ENCODE measurements at places on chromosomes 16 and 17.

GRCh38 chr16:56683424-56684172 is 1.3 kb downstream of the MT1X start:
- no peak for DNase-seq

- no peak for DNase-seq
These were observed 4.6 kb downstream of the HAGH start for GRCh38 chr16:1821861-1822611.

DNA sequence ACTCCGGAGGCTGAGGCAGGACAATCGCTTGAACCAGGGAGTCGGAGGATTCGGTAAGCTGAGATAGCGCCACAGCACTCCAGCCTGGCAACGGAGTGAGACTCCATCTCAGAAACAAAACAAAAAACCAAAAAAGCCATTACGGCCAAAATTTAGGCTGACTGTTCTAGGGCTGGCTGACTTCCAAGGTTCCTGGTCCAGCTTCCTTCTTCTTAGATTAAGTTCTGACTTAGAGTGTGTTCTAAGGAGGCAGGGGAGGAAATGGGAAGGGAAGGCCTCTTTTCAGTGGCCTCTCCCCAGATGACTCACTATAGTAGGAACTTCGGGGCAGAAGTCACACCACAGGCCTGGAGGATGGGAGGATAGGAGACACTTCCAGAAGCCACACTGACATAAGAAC is 27.7 kb upstream of the CLEC18B start:
- DNase-seq = no peak

DNA sequence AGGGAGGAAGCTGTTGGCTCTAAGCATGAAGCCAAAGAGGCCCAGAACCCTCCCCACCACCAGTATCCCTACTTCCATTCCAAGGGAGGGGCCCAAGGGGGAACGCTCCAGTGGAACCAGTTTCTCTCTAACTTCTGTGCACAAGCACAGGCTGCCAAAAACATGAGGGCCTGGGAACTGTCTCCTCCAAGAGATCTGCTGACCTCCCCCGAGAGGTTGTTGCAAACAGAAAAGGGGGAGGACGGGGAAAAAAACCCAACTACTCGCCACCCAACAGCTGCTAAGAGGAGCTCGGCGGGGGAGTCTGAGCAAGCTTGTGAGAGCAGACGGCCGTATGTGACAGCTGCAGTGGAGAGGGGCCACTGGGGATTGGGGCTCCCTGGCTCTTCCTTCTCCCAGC is 15.7 kb upstream of the SLC35B1 start:
- no peak for DNase-seq

- no peak for DNase-seq
These were observed 867 bp upstream of the LIMD2 start for GRCh38 chr17:63700528-63701455.

DNA sequence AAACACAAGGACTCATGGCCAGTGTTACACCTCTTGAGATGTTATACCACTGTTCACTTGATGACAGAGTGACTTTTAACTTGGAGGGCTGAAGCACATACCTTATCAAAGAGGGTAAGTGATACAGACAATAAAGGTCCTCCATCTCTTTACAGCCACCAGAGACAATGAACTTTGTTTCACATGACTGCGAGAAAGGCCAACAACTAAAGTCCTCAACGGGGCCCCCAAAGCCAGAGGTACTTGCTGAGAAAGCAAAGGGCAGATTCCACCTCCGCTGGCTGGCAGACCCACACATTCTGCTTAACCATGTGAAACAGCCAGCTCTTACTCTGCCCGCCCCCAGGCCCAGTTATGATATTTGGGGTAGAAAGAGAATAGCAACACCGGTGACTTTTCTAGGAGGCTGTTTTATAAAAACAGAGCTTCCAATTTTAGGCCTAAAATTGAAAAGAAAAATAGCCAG is 21.4 kb downstream of the DCUN1D3 start:
- DNase-seq = no peak

GRCh38 chr17:35866341-35866950 is 2.2 kb downstream of the HEATR9 start:
- DNase-seq = no peak

GRCh38 chr17:81240761-81241160 is 1.6 kb downstream of the NDUFAF8 start:
- no peak for DNase-seq

- peak; percentile 18 for DNase-seq
These were observed 5.3 kb upstream of the DDX52 start for GRCh38 chr17:37648555-37648954.

GRCh38 chr16:11258553-11259492 is 2.8 kb upstream of the SOCS1 start:
- DNase-seq = no peak

DNA sequence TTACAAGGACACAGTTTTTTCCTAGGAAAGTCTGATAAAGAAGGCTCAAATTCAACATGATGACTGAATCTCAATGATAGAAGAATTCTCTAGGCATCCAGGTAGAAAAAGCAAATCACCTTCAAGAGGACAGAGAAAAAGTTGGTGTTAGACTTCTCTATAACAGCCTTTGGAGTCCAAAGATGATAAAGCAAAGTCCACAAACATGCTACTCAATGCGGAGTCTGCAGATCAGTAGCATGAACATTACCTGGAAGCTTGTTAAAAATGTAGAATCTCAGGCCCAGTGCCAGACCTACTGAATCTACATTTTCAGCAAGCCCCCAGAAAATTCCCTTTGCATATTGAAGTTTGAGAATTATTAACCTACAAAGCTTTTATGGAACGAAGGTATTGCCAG is 41.4 kb upstream of the MAP2K6 start:
- no peak for DNase-seq

GRCh38 chr16:57406881-57407280 is 2.3 kb downstream of the CCL17 start:
- no peak for DNase-seq

DNA sequence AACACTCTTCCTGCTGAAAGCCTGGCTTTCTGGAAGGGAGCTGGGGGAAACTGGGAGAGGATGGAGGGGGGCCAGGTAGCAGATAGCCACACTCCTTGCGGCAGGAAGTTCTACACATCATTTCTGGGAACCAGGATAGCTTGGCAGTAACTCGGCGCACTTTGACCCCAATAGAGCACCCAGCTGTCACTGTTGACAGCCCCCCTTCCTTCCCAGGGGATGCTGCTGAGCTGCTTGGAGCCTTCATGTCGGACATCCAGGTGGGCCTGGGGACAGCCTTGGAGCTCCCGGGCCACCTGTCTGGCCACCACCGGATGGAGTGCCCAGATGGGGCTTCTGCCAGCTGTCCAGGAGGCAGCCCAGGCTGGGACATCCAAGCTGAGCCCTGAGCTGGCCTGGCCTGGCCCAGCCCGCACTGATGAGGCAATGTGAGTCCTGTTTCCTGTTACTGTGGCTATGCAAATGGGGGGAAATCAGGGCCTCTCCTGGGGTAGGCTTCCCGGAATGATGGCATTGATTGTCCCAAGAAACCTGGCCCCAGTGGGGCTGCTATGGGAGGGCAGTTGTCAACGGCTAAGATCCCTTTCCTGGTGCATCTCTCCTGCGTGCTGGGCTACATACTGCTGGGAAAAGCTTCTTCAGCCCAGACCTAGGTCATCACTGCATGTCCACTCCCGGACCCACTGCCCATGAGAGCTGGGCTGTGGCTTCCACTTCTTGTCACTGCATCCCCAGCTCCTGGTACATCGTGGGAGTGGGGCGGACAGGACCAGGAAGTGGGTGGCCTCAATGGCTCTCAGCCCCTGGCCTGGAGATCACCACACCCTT is 50.0 kb downstream of the SOCS1 start:
- DNase-seq = no peak

- DNase-seq = peak; percentile 99
These were observed at the start of gene KDM8 for GRCh38 chr16:27203507-27204311. Gene KDM8, plus strand, starts transcription at chr16:27203526. Its CDS starts 6,598 bp downstream, at chr16:27210124.

DNA sequence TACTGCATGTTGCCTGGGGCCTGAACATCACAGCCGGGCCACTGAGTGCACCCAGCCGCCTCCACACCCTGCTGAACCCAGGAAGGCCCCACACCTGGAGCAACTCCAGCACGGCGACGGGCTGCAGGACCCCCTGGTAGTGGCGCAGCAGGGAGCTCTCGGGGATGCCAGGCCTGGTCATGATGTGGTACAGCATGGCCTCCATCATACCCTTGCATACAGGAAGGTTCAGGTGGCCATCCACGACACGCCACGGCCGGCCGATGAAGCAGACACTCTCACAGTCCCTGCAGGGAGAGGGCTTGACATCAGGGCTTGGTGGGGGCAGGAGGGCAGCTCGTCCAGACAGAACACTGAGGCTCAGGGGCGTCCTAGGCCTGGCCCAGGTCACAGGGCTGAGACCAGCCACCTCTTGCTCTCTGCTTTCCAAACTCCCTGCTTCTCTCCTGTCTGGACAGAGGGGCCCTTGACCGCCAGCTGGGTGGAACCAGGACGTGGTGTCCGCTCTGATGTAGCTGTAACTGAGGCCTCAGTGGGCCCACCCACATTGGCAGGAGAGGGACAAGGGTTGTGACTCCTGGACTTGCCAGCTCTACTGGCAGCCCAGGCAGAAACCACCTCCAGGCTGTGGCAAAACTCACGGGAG is 60.3 kb downstream of the IL21R start:
- DNase-seq = no peak

DNA sequence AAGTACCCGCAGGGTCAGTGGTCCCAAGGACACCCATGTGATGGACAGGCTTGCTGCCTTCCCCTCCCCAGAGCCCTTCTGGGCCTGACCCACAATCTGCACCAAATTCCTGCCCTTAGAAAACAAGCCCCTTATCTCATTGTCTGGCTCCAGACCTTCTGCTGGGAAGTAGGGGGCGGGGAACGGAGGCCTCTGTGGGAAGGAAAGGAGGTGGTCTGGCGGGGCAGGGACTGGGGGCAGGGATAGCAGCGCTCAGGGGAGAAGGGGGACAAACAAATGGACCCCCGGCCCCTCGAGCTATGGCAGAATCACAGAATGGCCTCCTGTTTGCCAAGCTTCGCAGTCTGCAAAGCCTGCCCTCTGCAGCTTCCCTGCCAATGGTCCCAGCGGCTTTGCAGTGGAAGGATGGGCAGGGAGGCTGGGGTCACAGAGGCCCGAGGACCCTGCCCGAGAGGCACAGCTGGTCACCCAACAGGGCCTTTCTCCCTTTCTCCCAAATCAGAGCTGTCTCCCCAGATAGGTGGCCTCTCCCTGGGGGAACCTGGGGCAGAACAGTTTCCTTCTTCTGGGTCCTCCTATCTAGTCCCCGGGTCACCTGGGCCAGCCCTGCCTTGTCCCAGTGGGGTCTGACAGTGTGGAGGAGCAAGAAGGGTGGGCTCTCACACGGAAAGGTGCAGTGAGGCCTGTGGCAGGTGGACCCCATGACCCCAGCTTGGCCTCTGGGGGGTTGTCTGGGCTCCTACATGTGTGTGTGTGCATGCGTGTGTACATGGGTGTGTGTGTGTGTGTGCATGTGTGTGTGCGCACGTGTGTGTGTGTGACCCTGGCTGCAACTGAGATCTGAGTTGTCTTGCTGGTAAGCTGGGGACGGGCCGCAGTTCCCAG is 25.5 kb downstream of the TMEM235 start:
- DNase-seq = no peak

DNA sequence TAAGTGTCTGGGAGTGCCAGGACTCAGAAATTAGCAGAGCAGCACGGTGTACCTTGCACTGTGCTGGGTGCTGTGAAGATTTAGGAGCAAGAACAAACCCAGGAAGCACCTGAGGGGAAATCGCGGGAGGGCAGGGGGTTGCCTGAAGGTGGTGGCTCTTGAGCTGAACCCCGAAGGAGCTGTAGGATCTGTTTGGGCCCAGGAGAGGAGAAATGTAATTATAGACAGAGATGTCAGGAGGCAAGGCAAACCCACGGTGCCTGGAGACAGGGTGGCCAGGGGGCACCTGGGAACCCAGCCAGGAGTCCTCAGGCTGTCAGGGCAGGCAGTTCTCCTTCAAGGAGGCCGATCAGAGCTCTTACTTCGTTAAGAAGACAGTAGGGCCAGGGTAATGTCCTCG is 109.1 kb downstream of the C16orf78 start:
- DNase-seq = no peak

All from amniotic stem cell (primary cell).